D721Med (cell line): ENCODE measurements at places on chromosomes 3 and 15.

DNA sequence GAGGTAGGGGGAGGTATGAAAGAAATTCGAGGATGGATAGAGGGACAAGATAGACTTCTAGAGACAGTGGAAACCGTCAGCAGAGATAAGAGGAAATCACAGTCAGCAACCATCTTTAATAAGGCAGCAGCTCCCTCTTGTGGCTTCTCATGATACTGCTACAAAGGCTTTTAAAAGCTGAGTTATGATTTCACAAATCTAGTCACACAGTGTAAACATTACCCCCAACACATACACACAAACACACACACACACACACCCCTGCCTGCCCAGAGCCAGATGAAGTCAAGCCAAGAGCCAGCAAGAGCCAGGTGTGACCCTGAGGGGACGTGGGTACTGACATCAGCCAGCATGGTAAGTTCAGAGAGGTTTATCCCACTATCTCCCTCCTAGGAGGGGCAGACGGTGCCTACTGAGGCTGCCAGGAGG lies 18.9 kb upstream of the TGM5 start:
- peak; percentile 81 for DNase-seq

GRCh38 chr3:66073464-66074141 lies 34.9 kb upstream of the MAGI1 start:
- no peak for DNase-seq

- no peak for DNase-seq
These were observed 11.3 kb upstream of the ARHGEF3 start for GRCh38 chr3:56812754-56813652.

GRCh38 chr3:173354124-173354523 lies 43.4 kb upstream of the NLGN1 start:
- DNase-seq = no peak

DNA sequence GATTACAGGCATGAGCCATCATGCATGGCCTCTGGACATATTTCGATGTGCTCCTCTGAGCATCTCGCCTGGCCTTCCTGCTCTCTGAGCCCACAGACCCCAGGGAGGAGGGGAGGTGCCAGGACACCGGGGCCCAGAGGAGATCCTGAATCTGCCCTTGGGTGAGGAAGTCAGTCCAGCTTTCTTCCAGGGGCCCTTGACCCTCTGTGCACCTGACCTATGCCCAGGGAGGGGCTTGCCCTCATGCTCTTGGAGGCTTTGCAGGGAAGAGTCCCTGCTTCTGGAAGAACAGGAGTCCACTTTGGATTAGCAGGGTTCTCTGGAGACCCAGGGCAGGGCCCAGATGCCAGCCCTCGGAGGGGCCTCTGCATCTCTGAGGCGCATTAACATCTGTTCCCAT lies 1.4 kb downstream of the ACSBG1 start:
- DNase-seq = no peak

GRCh38 chr3:32500231-32500630 lies 2.4 kb downstream of the CMTM6 start:
- DNase-seq = no peak
